Activated CD4-positive, alpha-beta T cell treated with anti-CD3 and anti-CD28 coated beads for 36 hours (primary cell): ENCODE measurements at places on chromosomes 1 and 21. TPM values are rescaled to one million over a fixed set of nuclear protein-coding genes. Genes with fewer than 3 reads are reported as not detected.

DNA sequence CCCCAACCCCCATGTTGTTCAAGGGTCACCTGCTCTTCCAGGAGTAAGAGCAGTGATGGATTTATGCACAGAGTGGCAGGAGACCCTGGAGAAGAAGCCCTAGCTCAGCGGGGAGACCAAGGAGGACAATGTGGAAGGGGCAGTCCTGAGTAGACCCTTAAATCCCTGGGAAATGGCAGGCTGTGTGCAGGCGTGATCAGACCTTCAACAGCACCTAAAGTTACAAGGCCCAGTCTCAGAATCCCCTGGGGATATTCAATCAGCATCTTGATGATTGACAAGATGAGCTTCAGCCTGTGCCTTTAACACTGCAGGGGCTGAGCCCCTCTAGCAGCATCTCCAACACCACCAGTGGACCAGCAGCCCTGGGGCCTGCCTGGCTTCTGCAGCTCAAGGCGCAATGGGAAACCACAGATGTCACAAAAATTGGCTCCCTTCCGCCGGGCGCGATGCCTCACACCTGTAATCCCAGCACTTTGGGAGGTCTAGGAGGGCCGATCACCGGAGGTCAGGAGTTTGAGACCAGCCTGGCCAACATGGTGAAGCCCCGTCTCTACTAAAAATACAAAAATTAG lies 60.4 kb downstream of the IRF2BP2 start:
- no peak for DNase-seq

- no peak for DNase-seq
These were observed 25.5 kb downstream of the ROR1 start for GRCh38 chr1:63799307-63799706.

GRCh38 chr21:26397545-26397944 lies 175.5 kb downstream of the CYYR1 start:
- no peak for DNase-seq

YTHDF2 gene
- total RNA-seq: 74.8 TPM
